Central memory CD8-positive, alpha-beta T cell (primary cell): ENCODE measurements at places on chromosomes 1 and 21.

GRCh38 chr1:209157546-209158249 lies 425.8 kb upstream of the CAMK1G start:
- H3K27me3 ChIP-seq, result no peaks in the 10 kb centered on the region
- H3K36me3 ChIP-seq, result no peaks in the 10 kb centered on the region
- no peaks in the 10 kb centered on the region for H3K4me1 ChIP-seq
- H3K27ac ChIP-seq, result no peak overlapping the region
- no peak for DNase-seq
- H3K4me3 ChIP-seq, result no peak overlapping the region

DNA sequence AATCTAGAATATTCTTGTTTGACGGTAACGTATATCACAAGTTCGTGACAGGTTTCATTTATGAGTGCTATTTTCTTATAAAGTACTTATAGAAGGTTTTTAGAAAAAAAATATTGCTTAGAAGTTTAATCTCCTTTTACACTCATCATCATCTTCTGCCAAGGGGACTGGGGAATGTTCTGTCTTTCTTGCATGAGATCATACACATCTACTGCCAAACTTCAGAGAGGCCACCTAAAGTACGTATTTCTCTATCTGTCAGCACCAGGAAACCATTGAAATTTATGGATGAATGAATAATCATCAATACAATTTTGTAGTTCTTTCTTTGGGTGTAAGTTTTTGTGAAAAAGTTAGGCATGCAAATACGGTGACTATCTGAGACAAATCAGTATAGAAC lies 245.8 kb downstream of the SPATA17 start:
- no peak for DNase-seq
- no peaks in the 10 kb centered on the region for H3K27me3 ChIP-seq
- H3K4me1 ChIP-seq, result no peaks in the 10 kb centered on the region
- no peaks in the 10 kb centered on the region for H3K36me3 ChIP-seq

GRCh38 chr1:193348769-193349535 lies 162.5 kb upstream of the B3GALT2 start:
- H3K36me3 ChIP-seq, result no peaks in the 10 kb centered on the region
- H3K4me3 ChIP-seq, result no peak overlapping the region
- DNase-seq, result no peak
- no peaks in the 10 kb centered on the region for H3K27me3 ChIP-seq
- H3K27ac ChIP-seq, result no peak overlapping the region
- no peaks in the 10 kb centered on the region for H3K4me1 ChIP-seq

DNA sequence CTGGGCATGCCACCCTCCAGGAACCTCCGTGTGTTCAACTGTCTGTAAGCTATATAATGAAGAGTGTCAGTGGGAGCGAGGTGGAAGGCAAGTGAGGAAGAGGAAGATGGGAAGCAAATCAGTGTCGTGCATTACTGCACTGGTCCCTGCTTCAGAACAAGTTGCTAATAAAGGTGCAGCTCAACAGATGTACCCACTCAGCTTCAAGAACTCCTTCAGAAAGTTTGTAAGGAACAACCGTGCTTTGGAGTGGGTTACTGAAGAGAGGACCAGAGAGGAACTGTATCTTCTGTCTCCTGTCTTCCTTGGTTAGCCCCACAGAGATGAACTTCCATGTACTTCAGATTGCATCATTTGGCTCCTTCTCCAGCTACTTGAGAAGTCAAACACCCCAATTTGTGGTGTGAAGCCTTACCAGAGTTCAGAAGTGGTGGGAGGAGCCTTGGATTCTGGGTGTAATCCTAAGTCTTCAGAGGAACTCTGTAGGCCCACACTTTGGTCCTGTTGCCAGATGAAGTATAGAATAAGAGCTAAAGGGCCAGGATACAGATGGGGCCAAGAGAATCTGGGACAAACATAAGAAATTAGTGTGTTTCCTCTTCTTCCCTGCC lies 290.5 kb upstream of the PROX1 start:
- H3K27me3 ChIP-seq, result no peaks in the 10 kb centered on the region
- DNase-seq, result no peak
- no peaks in the 10 kb centered on the region for H3K4me1 ChIP-seq
- H3K4me3 ChIP-seq, result no peak overlapping the region
- no peak overlapping the region for H3K27ac ChIP-seq
- no peaks in the 10 kb centered on the region for H3K36me3 ChIP-seq

GRCh38 chr21:39685991-39686390 lies 59.0 kb upstream of the IGSF5 start:
- H3K36me3 ChIP-seq, result peaks cover 1% of the 10 kb centered on the region
- no peaks in the 10 kb centered on the region for H3K27me3 ChIP-seq
- H3K4me3 ChIP-seq, result no peak overlapping the region
- no peaks in the 10 kb centered on the region for H3K4me1 ChIP-seq

- DNase-seq, result no peak
- H3K4me1 ChIP-seq, result peaks cover 19% of the 10 kb centered on the region
- H3K27ac ChIP-seq, result peak overlapping the region; percentile 23
- no peaks in the 10 kb centered on the region for H3K27me3 ChIP-seq
- no peak overlapping the region for H3K4me3 ChIP-seq
- H3K36me3 ChIP-seq, result peaks cover 32% of the 10 kb centered on the region
Measured at GRCh38 chr1:229599218-229599954, 26.5 kb downstream of the TAF5L start.

- no peaks in the 10 kb centered on the region for H3K36me3 ChIP-seq
- no peak overlapping the region for H3K27ac ChIP-seq
- H3K4me1 ChIP-seq, result no peaks in the 10 kb centered on the region
- no peaks in the 10 kb centered on the region for H3K27me3 ChIP-seq
- no peak for DNase-seq
Measured at GRCh38 chr1:54118704-54119103, 34.1 kb downstream of the CDCP2 start.

GRCh38 chr1:53409695-53410094 lies 49.5 kb upstream of the DMRTB1 start:
- peaks cover 4% of the 10 kb centered on the region for H3K36me3 ChIP-seq
- peak overlapping the region; percentile 97 for H3K27ac ChIP-seq
- DNase-seq, result no peak
- H3K27me3 ChIP-seq, result no peaks in the 10 kb centered on the region
- peak overlapping the region; percentile 70 for H3K4me3 ChIP-seq

GRCh38 chr1:225689882-225690459 lies 37.0 kb upstream of the ENAH start:
- no peak overlapping the region for H3K4me3 ChIP-seq
- no peaks in the 10 kb centered on the region for H3K36me3 ChIP-seq
- no peak for DNase-seq
- H3K27ac ChIP-seq, result no peak overlapping the region
- peaks cover 31% of the 10 kb centered on the region for H3K27me3 ChIP-seq

- H3K4me3 ChIP-seq, result no peak overlapping the region
- no peaks in the 10 kb centered on the region for H3K4me1 ChIP-seq
- H3K36me3 ChIP-seq, result no peaks in the 10 kb centered on the region
- H3K27me3 ChIP-seq, result peaks cover 76% of the 10 kb centered on the region
Measured at GRCh38 chr1:37318490-37318889, 155.9 kb upstream of the ZC3H12A start.

- no peak for DNase-seq
- H3K27ac ChIP-seq, result no peak overlapping the region
Measured at GRCh38 chr21:46334351-46335140, 10.6 kb downstream of the PCNT start.

DNA sequence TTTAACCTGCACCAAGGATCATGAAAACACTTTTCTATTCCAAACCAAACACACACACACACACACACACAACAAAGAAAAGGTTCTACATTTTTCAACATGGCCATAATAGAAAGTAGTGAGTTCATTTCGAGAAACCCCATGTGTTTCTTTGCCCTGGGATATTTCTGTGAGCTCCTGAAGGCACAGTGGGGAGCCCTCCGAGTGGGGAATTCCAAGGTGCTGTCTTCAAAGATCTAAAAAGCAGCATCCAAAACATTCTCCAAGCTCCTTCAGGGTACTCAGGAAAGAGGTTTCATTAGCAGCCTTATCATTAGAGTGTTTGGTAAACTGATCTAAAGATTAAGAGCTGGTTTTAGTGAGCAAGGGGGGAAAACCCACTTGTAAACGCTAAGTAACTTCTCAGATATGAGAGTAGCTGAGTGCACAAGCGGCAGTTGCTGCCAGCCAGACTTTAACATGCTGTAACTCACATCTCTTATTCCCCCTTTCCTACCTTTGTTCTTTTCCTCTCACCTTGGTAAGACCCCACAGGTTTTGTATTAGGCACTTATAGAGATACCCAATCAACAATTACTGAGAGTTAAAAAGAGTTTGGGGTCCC lies 38.3 kb downstream of the ZC3H11B start:
- no peaks in the 10 kb centered on the region for H3K36me3 ChIP-seq
- H3K4me3 ChIP-seq, result no peak overlapping the region
- no peaks in the 10 kb centered on the region for H3K27me3 ChIP-seq
- H3K27ac ChIP-seq, result no peak overlapping the region
- no peak for DNase-seq
- H3K4me1 ChIP-seq, result no peaks in the 10 kb centered on the region

DNA sequence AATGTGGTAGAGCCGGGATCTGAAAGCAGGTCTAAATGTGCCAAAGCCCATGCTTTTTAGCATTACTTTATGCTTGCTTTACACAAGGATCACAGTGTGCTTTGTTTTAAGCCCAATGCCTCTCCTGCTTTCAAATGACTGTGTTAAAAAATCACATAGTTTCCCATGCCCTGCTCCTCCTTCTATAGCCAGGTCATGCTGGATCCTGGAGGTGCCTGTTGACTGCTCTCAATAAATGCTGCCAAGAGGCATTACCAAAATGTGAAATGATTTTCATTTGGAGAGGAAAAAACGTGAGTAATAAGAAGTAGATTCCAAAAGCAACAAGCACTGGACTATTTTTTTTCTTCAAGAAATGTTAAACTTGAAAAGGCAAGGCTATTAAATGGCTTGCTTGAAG lies 420.7 kb upstream of the USP24 start:
- no peak for DNase-seq
- no peaks in the 10 kb centered on the region for H3K4me1 ChIP-seq
- H3K27me3 ChIP-seq, result peaks cover 35% of the 10 kb centered on the region
- H3K36me3 ChIP-seq, result no peaks in the 10 kb centered on the region
- H3K4me3 ChIP-seq, result no peak overlapping the region

DNA sequence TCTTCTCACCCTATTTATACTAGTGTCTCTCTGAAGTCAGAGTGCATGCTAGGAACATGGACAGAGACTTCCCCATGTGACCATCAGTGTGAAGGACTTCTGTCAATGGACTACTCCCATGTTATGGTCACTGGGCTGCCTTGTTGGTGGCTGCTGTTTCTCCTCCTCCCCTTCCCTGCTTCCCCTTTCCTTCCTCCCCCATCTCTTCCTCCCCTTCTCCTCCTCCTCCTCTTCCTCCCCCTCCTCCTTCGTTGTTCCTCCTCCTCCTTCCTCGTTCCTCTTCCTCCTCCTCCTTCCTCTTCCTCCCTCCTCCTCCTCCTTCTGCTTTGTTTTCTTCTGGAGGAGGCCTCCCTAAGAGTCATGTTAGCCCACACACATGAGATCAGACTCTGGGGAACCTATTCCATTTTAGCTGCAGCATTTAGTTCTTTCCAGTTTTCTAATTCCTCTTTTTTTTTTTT lies 35.8 kb downstream of the IER5 start:
- H3K4me3 ChIP-seq, result no peak overlapping the region
- H3K36me3 ChIP-seq, result peaks cover 1% of the 10 kb centered on the region
- H3K27ac ChIP-seq, result peak overlapping the region; percentile 2
- H3K4me1 ChIP-seq, result no peaks in the 10 kb centered on the region

DNA sequence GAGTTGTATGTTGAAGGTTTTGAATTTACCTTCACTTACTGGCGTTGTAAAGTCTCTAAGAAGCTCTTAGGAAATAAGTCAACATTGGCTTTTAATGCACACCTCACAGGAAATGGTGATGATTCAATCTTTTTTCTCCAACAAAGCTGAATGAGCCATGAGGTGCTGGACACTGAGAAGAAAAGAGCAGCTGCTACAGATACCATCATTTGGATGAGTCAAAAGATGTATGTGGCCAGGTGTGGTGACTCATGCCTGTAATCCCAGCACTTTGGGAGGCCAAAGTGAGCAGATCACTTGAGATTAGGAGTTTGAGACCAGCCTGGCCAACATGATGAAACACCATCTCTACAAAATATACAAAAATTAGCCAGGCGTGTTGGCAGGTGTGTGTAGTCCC lies 3.3 kb upstream of the IL23R start:
- H3K36me3 ChIP-seq, result peaks cover 5% of the 10 kb centered on the region
- no peak overlapping the region for H3K4me3 ChIP-seq
- peak overlapping the region; percentile 49 for H3K27ac ChIP-seq
- peaks cover 3% of the 10 kb centered on the region for H3K27me3 ChIP-seq

DNA sequence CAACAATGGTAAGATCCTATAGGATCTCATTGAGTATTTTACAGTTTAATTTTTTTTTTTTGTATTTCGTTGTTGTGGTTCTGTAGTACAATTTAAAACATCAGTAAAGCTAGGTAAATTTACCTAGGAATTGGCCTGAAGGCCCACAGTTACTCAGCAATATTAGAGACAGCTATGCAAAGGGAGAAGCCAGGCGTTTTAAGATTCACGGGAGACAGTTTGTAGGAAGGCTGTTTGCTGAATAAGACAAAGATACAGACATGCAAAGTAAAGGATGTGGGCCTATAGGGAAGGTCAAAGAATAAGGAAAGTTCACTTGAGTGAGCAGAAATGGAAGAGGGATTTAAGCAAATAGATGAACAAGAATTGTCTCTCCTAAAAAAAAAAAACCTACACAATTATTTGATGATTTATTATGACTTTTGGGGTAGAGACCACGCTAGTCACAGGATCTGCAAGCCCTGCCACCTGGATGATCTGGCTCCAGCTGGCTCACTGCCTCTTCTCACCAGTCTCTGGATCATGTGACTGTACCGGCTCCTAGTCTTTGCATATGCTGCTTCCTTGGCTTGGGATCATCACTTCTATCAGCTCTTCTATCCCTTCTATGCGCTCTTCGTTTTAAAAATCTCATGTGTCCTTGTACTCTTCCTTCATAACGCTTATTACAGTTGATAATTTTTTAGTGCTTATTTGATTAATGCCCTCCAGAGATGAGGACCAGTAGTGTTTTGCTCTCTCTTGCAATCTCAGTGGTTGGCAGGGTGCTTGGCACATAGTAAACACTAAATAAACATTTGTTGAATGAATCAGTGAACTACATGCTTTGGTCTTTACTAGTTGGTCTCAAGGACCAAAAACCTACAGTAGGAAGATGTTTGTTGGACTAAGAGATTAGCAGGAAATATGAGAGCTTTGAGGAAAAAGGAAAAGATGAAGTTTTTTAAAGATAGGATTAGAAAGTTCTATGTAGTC lies 14.1 kb downstream of the DYRK1A start:
- H3K4me1 ChIP-seq, result peaks cover 79% of the 10 kb centered on the region
- peak overlapping the region; percentile 15 for H3K4me3 ChIP-seq
- H3K27ac ChIP-seq, result peak overlapping the region; percentile 32
- no peaks in the 10 kb centered on the region for H3K27me3 ChIP-seq

GRCh38 chr1:36008546-36009197 lies 75.2 kb upstream of the TEKT2 start:
- no peaks in the 10 kb centered on the region for H3K4me1 ChIP-seq
- H3K27ac ChIP-seq, result no peak overlapping the region
- DNase-seq, result no peak
- peaks cover 32% of the 10 kb centered on the region for H3K36me3 ChIP-seq
- H3K4me3 ChIP-seq, result no peak overlapping the region

GRCh38 chr1:1777950-1778662 lies at the start of gene NADK:
NADK (minus strand) TSS chr1:1778470; CDS start chr1:1765406, 13,064 bp downstream.
- H3K36me3 ChIP-seq, result peaks cover 23% of the 10 kb centered on the region
- no peaks in the 10 kb centered on the region for H3K27me3 ChIP-seq
- H3K27ac ChIP-seq, result peak within 1 kb of the TSS; percentile 92
- DNase-seq, result peak; percentile 44
- H3K4me1 ChIP-seq, result peaks cover 56% of the 10 kb centered on the region
